NCI-H748 treated with DMSO at 0.1 percent for 48 hours (cell line): ENCODE measurements at places on chromosomes 7 and 10.

DNA sequence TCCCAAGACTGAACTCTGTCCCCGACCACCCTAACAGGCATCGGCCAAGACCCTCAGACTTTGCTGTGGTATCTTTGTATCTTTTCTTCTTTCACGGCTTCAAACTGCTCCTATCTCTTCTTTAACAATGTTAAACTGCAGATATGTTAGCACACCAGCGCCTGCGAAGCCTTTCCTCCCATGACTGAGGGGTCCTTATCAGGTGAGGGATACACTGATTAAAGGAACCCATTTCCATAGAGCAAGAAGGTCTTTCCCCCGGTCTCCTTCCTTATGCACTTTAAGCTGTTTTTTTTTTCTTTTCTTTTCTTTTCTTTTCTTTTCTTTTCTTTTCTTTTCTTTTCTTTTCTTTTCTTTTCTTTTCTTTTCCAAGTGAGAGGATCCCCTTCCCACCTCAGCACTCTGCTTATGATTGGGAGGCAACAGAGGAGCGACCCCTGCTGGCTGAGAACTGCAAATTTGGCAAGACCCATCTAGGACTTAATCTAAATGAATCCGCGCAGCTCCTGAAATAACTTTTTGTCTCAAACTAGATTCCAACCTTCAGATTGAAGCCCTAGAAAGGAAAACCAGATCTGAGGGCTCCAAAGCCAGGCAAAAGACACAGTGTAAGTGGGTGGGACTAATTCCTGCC is 109.9 kb downstream of the ITGB8 start:
- DNase-seq = peak; percentile 28

DNA sequence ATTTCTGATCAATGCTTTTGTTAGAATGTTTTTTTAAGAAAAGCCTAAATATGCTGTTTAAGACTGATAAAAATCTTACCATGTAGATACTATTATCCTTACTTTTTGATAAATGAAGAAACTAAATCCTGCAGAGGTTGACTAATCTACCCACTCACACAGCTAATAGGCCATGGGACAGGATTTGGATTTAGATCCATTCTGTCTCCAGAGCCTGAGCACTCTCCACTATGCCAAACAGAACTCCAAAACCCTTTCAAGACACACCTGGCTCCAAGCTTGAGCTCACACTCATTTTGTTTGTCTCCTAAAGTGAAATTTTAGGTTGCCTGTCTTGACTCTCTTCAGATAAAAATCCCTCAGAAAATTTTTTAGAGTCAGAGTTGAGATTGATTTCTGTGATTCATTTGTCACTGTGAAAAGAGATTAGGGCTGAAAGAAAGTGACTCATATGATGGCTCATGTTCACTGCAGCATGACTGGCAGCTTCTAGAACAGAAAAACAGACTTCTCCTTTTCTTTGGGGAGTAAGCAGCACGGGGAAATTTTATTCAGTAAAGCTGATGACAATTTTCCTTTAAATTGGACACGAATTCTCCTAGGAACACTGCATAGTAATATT is 132.3 kb upstream of the POT1 start:
- DNase-seq = no peak

DNA sequence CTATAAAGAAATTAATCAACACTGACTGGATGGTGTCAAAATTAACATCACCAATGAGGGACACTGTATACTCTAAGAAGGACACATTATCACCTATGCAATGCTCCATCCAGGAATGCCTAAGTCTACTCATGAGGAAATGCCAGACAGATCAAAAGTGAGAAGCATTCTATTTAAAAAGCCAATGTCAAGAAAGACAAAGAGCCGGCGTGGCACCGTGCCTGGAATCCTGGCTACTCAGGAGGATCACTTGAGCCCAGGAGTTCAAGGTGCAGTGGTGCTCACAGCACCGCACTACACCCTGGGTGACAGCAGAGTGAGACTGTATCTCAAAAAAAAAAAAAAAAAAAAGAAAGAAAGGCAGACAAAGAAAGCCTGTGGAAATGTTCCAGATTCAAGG is 45.5 kb upstream of the ANAPC16 start:
- DNase-seq = no peak

DNA sequence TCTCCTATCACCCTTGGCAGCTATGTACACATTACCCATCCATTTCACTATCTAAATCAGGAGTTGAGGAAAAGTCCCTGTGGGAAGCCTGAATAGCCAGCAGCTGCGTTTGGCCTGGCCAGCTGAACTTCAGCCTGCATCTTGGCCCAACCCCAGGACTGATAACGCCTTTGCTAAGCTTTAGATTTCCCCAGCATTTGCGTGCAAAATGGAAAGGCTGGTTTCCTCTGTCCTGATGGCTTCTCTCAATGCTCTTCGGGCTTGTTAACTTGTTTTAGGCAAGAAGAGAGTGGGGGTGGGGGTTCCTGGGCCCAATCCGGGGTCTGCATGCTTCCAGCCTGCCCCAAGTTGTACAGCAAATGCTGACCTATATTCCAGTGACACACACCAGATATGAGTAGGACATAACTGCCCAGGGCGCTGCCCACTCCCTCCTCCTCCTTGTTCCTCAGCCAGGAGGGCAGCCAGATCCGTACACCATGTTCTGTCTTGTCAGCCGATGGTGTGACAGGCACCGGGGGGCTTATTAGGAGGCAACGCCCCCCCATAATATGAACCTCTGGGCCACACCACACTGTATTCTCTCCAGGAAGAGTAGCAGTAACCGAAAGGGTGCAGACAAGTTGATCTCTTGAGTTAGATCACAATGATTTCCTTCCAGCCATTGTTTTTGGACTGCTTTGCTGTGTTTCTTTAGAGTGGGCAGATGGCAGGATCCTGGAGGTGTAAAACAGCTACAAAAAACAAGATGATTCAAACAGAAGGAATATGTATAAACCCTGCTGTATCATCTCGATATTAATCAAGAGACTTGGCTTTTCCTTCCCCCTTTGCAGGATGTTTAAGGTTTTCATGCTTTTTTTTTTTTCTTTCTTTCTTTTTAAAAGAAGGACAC is 339.0 kb downstream of the RNLS start:
- no peak for DNase-seq

GRCh38 chr7:144907577-144907976 is 71.7 kb upstream of the TPK1 start:
- no peak for DNase-seq

GRCh38 chr7:149558149-149558861 is 60.7 kb upstream of the ZNF746 start:
- DNase-seq = no peak

DNA sequence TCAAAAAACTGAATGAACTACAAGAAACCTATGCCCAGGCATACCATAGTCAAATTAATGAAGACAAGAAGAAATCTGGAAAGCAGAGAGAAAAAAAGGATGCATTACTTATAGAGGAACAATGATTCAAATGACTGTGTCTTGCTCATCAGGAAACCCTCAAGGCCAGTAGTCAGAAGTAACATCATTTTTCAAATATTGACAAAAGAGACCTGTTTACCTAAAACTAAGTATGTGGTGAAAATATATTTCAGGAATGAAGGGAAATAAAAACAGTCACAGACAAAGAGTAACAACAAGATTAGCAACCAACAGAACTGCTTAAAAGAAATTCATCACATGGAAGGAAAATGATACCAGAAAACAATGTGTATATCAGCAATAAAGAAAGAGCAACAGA is 128.4 kb downstream of the ALOX5 start:
- no peak for DNase-seq
